NCI-H146 (cell line): ENCODE measurements at places on chromosomes 6 and 20.
A peak's percentile ranks its signal among the peaks of the same experiment; 100 is the strongest.

DNA sequence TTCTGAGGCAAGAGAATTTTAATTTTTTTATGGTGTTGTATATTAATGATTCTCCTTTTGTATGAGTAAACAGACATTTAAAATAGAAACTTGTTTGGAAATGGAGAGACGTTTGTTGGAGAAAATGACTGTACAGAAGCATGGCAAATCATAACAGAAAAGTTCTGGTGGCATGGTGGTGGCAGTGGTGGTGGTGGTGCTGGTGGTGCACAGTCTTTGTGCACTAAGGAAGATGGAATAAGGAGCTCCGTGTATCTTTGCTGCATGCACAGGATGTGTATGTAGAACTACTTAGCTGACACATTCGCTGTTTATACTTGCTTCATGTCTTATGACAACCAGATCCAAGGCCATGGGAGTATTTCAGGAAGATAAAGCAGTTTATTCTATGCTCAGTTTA lies 294.9 kb downstream of the UTRN start:
- DNase-seq: no peak

GRCh38 chr6:40825102-40825501 lies 213.9 kb downstream of the UNC5CL start:
- no peak for DNase-seq

GRCh38 chr6:121497970-121498375 lies 62.5 kb downstream of the GJA1 start:
- DNase-seq: no peak

- DNase-seq: no peak
Measured at GRCh38 chr20:24303393-24304170, 165.8 kb upstream of the SYNDIG1 start.

GRCh38 chr6:118808793-118809638 lies 84.9 kb upstream of the ASF1A start:
- DNase-seq: no peak

DNA sequence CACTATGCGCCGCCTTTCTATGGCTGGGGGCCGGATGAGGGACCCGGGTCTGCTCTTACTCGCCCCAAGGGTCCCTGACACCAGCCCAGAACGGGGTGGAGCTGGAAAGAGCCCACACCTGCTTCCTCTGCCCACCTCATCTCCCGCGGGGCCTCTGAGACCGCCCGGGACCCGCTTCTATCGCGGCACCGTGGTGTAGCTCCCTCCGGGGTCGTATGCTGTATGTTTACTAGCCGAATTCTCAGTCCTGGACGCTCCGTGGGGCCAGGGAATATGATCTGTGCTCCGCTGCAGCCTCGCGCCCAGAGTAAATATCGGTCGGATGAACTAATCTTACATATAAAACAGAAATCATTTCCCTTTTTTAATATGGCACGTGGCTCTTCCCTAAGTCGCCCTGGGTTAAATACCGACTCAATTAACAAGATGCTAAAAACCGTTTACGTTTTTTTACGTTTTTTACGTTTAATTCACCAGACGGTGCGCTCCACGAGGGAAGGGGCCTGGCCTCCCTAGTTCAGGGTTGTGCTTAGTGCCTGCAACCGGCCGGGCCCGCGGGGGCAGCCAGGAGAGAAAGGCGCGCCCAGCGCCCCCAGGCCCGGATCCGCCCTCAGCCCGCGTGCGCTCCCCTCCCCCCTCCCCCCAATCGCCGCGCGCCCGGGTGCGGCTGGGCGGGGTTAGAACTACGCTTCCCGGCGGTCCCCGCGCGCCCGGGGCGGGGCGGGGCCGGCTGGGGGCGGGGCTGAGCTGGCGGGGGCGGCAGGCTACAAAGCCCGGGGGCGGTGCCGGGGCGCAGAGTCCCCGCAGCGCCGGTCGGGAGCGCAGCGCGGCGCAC lies at the start of gene RBM38:
Gene RBM38 (plus strand): TSS at position 793 of the 835 bp plus-strand sequence. CDS start 186 bp downstream, outside the sequence.
- peak; percentile 75 for DNase-seq

GRCh38 chr6:25366903-25367545 lies 87.8 kb downstream of the CARMIL1 start:
- no peak for DNase-seq

DNA sequence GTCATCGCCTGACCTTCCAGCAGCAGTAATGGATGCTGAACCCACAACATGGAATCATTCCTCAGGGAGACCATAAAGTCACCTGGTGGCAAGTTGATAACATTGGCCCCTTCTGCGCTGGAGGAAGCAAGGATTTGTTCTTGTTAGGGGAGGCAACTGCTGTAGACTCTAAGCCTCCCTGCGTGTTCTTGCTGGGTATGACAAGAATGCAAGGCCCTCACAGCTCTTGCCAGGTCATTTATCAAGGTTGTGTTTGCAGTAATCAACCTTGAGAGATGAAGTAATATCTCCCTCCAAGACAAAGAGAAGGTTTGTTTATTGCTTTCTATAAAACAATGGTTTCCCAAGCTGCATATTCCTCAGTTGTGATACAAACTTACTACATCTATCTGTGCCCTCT lies 80.9 kb downstream of the PERP start:
- no peak for DNase-seq

DNA sequence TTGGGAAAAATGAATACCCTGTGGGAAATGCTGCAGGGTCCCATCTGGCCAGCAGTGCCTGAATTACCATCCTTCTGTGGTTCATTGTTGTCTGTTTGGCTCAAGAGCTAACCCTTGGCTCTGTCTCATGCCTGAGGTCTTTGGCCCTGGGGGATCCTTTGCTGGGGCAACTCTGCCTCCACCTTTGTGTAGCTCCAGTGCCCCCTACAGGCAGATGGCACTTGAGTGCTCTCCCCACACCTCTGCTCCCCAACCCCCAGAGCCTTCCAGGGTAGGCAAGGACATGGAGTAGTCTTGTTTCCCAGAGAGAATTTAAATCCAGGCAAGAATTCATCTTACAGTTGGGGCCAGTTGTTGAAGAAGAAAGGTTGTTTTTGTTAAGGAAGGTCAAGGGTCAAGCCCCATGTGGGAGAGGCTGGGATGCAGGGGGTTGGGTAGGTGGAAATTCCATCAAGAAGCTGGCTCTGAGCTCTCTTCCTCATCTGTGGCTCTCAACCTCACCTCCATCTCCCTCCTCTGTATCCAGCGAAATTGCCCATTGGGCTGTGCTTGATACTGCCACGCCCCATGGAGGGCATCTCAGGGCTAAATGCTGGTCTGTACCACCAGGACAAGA lies 44.2 kb downstream of the ZNF831 start:
- peak; percentile 34 for DNase-seq

GRCh38 chr20:5203380-5203779 lies 76.6 kb downstream of the CDS2 start:
- no peak for DNase-seq

DNA sequence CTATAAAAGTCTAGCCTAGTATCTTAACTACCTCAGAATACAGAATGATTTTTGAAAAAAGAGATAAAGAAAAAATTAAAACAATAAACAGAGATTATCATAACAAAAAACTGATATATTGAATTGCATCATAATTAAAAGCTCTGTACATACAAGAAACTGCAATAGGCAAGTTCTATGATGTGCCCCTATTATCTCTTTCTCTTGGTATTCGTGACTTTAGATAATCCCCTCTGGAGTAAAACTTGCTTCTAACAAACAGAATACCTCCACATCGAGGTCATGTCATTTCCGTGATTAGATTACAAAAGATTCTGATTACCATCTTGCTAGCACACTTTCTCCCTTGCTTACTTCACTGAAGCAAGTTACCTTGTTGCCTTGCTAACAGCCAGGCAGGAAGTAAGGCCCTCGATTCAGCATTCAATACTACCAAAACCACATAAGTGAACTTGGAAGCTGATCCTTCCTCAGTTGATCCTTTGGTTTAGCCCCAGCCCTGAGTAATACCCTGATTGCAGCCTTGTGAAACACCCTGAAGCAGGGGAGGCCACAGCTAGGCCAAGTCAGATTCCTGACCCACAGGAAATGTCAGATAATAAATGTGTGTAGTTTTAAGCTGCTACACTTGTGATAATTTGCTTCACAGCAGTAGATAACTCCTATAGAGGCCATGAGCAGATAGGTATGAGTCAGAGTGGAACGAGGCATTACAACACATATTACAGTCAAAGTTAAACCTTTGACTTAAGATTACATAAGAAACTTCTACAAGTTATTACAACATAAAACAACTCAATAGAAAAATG lies 53.7 kb upstream of the TMX4 start:
- no peak for DNase-seq

- no peak for DNase-seq
Measured at GRCh38 chr6:79453558-79454042, 83.6 kb downstream of the LCA5 start.

GRCh38 chr6:75794954-75795739 lies 46.1 kb downstream of the MYO6 start:
- DNase-seq: no peak

- DNase-seq: no peak
Measured at GRCh38 chr6:116424001-116424400, 37.2 kb upstream of the CALHM6 start.

DNA sequence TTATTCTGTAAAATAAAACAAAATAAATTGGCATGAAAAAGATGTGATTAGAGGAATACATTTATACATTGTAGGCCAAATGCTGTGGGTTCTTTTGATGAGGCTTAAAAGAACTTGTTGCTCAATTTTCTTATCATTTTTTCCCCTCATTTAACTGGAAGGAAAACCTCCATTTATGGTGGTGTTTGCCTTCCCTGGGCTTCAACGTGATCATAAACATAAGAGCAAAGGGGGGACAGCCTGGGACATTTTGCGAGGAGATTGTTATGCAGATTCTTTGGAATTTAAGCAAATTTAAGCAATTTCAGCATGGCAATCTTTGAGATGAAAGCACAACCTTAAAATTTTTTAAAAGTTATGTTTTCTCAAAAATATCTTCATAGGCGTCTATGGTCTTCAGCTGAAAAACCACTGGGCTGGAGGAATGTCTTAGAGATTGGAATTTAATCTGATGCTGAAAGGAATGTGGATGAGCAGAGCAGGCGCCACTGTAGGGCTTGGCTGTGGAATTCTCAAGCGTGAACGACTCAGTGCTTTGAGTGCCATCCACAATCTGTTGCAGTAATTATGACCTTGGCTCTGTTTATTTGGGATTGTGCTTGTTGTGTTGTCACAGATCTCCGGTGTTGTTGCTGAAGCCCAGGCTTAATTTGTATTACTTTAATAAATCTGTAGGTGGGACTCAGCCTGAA lies 149.4 kb upstream of the MLIP start:
- DNase-seq: no peak
